ENCODE measurements at places on chromosomes 6 and 20.

DNA sequence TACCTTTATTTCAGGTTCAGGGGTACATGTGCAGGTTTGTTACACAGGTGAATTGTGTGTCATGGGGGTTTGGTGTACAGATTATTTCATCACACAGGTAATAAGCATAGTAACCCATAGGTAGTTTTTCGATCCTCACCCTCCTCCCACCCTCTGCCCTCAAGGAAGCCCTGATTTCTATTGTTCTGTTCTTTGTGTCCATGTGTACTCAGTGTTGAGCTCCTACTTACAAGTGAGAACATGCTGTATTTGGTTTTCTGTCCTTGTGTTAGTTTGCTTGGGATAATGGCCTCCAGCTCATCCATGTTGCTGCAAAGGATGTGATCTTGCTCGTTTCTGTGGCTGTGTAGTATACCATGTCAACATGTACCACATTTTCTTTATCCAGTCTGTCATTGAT lies 66.0 kb downstream of the STK4 start:
- no peak for DNase-seq

DNA sequence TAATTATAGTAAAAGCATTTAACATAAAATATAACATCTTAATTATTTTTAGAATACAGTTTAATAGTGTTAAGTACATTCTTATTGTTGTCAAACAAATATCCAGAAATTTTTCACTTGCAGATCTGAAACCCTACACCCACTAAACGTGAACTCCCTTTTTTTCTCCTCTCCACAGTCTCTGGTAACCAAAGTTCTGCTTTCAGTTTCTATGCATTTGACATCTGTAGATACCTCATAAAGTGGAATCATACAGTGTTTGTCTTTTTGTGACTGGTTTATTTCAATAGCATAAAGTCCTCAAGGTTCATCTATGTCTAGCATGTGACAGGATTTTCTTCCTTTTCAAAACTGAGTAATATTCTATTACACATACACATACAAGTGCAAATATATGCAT lies 286.3 kb downstream of the BTBD3 start:
- DNase-seq, result no peak

GRCh38 chr6:154165478-154165877 lies 126.4 kb downstream of the OPRM1 start:
- DNase-seq, result no peak

GRCh38 chr20:4235512-4236043 lies 220.2 kb upstream of the RNF24 start:
- no peak for DNase-seq

DNA sequence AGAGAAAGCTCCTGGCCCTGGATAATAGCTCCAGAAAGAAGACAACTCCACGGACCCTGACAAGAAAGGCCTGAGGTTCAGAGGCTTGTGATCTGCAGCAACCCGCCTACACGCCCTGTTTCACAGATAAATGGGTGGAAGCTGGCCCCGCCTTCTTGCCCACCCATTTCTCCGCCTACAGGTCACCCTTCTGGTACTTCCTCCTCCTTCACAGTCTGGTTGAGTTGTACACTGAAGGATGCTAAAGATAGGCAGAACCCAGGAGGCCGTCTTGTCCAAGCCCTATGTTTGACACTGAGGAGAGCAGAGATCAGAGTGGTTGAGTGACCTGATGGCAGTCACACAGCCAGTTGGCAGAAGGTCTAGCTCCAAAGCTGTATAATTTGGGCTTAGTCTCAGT lies 34.2 kb upstream of the MDGA1 start:
- DNase-seq, result no peak

DNA sequence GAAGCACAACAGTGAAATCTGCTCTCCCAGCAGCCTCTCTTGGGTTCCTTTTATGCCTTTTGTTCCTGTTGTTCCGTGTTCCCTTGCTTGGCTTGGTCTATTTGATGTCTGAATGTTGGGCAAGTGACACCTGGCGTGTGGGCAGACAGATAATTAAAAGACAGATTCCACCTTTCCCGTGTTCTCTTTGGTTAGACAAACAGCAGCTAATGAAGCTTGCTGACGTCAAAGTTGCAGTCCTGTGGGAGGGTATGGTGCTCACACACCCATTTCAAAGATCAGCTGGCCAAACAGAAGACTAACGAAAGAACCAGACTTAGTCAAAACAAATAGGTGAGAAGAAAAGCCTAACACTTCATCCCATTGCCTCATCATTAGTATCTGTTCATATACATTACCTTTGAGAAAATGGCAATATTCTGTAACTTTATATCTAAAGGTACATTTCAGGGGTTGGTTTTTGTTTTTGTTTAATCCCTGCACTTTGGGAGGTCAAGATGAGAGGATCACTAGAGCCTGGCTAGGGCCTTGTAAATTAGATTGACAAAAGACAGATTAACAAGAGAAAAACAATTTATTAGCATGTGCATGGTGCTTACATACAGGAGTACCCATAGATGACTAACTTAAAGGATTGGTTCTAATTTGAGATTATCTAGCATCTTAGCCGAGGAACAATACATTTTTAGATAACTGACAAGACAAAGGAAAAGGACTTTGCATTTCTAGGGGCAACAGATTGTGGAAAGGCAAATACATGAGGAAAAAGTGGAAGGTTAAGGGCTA lies 48.9 kb upstream of the TNFRSF21 start:
- DNase-seq, result no peak

DNA sequence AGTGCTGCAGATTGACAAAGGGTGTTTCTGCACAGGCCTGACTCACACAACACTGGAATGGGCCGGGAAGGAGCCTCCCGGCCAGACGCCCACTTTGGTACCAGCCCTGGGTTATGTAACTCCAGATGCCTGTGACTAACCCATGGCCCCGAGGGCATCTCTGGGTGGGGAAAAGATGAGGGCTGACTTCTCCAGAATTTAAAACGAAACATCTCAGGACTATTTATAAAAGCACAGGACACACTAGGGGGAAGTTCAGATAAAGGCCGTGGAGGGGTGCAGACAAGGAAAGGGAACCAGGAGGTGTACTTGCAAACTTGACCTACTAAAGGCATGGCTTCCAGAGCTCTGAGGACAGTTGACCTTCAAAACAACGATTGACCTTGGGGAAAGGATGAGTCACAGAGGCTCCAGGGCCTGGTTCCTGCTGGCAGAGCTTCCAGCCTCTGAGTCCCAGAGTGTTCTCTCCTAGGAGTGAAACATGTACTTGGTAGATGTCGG lies 196.9 kb downstream of the NFATC2 start:
- DNase-seq, result no peak

DNA sequence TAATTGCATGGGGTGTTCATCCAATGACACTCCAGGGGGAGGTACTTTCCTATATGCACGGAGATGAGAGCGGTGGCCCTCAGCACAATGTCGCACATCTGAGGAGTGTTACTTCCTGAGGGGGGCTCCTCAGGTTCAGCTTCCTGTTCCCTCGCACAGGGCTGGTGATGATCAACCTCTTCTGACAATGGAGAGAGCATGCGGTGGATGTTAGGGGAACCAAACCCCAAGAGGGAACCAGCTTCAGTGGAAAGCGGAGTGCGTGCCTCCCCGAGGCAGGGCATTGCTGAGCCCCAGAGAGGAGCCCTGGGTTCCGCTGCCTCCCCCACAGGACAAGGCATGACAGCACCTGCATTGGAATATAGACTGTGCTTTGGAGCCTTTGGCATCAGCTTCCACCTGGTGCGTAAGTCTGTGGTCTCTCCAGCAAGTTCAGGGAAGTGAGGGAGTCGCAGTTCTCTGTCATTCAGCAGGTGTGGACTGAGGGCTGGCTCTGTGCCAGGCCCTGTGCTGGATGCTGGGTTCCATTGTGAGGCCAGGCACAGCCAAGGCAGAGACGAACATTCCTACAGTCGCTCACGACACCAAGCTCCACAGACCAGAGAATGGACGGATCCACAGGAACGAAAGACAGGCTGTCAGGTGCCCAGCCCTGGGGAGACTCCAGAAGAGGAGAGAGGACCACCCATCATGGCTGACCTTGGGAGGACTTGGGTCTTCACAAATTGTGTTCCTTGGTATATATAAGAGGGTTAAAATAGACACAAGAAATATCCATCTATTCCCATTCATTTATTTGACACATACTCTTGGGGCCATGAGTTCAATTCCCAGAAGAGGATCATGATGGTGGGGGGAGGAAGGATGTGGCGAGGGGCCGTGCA lies 3.9 kb upstream of the ZNF831 start:
- DNase-seq, result peak; percentile 14

DNA sequence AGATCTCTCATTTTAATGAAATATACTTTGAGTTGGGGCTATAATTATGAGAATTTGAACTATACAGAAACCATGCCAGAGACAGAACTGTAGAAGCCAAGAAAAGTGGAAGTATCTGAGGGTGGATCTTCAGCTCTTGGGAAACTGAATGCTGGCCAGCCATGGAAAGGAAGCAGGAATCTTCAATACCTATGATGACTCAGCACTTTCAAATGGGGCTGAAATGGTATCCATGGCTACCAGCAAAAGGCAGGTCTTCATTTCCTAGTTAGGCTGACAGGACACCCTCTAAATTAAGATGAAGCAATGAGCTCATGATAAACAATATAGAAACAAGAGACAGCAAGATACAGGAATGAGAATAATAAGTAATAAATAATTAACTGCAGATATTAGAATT lies 171.3 kb downstream of the COL21A1 start:
- no peak for DNase-seq

DNA sequence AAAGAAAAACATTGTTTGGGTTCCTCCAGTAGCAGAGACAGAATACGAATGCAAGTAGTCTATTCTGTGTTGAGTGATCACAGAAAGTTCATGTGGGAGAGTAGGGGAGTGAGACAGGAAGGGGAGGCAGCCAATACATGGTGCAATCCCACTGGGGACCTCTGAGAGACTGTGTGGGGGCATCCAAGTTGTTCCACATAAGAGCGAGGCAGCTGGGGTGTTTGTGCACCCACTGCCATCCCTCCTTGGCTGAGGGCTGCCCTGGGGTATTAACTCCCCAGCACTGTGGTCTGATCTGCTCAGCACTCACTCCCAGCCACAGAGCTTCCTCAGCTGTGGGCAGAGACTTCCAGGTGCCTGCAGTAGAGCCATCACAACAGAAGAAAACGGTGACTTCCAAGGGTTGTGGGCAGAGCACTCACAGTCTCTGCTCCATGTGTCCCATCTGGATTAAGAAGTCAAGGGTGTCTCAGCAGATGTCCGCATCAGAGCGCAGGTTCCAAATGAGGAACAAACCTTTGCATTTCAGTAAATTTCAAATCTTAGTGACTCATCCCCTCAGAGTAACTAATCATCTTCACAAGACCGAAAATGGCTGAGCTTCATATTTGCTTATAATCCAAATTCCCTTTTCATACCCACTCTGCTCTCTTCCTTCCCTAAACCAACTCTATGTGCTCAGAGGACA lies 101.9 kb upstream of the NAA20 start:
- DNase-seq, result no peak

DNA sequence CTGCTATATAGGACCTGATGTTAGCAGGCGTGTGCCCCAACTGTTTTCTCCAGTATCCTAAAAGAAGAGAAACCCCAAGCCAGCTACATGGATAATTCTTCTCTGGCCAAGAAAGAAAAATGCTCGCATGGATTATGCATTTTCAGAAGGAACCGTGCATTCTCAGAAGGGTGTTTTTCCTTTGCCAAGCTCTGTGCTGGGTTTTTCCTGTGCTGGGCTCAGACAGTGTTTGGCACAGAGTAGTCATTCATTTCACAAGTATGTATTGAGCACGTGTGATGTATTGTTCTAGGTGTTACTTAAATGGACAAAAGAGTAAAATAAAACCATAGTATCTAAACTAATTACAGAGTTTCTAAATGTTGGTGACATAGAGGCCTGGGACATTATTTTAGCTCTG lies 62.7 kb upstream of the ZNF133 start:
- DNase-seq, result no peak

- DNase-seq, result no peak
Observed at GRCh38 chr6:121886223-121886830, 450.9 kb downstream of the GJA1 start.

GRCh38 chr6:108966855-108967755 lies 118.9 kb downstream of the ARMC2 start:
- no peak for DNase-seq

DNA sequence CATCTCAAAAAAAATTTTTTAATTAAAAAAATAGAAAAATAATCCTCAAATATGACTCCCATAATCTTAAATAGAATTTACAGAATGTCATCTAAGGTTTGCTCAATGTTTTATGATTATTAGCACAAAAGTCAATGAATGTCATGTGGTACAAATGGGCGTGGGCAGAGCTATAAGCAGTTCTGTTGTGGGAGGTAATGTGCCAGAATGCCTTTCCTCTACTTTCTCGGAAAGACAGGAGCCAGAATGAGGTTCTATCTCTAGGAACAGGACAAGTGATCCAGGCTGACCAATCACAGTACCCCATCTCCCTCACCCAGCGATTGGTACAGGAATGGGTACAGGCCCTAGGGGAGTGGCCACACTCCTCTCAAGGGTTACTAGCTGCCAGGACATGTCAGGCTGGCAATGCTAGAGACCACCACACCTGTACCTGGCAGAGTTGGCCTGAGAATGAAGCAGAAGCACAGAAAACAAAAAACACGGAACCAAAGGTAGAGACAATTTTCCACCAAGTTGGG lies 15.1 kb downstream of the RALGAPA2 start:
- DNase-seq, result no peak

GRCh38 chr6:16184129-16184528 lies 54.3 kb upstream of the GMPR start:
- no peak for DNase-seq

DNA sequence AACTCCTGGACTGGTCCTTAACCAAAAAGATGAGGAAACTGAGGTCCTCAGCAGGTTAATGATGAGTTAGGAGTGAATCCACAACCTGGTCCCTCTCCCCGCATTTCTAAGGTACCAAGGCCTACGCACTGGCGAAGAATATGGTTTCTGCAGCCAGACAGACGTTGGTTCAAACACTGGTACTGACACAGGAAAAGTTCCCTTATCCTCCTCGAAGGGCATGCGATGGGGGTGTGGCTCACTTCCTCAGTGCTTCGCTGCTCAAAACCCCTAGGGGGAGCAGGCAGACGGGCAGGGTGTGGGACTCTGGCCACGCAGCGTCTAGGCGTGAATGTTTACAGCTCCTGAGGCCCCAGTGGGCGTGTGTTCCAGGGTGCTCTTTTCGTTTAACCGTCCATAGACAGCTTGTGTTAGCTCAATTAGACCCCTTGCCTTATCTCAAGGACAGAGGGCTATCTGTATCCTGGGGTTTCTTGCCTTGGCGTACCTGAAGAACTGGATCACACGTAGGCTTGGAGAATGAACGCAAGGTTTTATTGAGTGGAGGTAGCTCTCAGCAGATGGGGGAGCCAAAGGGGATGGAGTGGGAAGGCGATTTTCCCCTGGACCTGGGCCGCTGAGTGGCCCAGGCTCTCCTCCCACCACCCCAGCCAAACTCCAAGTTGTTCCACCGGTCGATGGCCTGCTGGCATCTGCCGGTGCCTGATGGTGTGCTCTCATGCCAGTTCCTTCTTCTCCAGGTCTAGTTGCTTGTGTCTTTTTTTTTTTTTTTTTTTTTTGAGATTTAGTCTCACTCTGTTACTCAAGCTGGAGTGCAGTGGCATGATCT lies 31.8 kb upstream of the PTPN1 start:
- no peak for DNase-seq

Data from NCI-H187 (cell line).